ENCODE measurements at places on chromosomes 6 and 20.

DNA sequence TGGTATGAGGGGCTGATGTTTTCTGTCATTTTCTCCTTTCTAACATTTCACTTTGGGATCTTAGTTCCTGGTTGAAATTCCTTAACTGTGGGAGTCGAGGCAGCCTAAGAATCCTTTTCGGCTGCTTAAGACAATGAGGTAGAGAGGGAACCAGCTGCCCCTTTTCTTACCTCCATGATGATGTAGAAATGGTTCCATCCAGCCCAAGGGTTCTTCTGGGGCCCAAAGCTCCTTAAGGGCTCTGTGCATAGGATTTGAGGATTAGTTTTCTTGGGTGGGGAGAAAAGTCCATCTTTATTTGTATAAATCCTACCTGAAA lies 33.5 kb downstream of the SYNJ2 start:
- no peak for DNase-seq

- no peak for DNase-seq
Observed at GRCh38 chr20:58327211-58327610, 17.7 kb downstream of the RAB22A start.

DNA sequence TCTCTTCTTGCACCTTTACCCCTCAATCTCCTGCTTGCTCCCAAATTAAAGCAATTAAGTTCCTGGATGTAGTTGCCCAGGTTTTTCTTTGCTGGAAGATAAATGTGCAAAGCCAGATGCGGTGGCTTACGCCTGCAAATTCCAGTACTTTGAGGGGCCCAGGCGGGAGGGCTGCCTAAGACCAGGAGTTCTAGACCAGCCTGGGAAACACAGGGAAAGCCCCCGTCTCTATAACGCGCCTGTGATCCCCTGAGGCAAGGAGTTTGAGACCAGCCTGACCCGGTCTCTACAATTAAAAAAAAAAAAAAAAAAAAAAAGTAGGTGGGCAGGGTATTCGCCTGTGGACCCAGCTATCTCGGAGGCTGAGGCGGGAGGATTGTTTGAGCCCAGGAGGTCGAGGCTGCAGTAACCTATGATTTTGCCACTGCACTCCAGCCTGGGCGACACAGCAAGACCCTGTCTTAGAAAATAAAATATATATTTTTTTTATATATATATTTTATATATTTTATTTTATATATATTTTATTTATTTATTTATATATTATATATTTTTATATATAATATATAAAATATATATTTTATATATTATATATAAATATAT lies 461 bp upstream of the DCDC2 start:
- DNase-seq, result no peak

DNA sequence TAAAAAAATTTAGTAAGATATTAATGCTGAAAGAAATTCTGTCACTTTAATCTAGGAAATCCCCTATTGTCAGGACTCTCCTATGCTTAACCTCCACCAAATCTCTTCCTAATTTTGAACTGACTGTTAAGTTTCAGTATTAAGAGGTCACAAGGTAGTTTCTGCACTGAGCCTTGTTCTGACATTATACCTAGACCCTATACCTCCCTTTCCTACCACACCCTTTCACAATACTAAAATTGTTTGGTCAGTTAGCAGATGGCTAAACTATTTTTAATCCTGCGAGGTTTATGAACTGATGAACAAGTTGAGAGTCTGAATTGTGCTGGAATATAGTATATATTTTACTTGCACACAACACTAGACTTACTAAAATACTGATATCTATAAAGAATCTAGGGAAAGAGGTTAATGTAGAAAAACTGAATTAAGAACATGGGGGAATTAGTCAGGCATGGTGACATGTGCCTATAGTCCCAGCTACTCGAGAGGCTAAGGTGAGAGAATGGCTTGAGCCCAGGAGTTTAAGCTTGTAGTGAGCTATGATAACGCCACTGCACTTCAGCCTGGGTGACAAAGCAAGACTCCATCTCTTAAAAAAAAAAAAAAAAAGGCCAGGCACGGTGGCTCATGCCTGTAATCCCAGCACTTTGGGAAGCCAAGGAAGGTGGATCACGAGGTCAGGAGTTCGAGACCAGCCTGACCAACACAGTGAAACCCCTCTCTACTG lies 51.5 kb downstream of the HBS1L start:
- DNase-seq, result no peak

DNA sequence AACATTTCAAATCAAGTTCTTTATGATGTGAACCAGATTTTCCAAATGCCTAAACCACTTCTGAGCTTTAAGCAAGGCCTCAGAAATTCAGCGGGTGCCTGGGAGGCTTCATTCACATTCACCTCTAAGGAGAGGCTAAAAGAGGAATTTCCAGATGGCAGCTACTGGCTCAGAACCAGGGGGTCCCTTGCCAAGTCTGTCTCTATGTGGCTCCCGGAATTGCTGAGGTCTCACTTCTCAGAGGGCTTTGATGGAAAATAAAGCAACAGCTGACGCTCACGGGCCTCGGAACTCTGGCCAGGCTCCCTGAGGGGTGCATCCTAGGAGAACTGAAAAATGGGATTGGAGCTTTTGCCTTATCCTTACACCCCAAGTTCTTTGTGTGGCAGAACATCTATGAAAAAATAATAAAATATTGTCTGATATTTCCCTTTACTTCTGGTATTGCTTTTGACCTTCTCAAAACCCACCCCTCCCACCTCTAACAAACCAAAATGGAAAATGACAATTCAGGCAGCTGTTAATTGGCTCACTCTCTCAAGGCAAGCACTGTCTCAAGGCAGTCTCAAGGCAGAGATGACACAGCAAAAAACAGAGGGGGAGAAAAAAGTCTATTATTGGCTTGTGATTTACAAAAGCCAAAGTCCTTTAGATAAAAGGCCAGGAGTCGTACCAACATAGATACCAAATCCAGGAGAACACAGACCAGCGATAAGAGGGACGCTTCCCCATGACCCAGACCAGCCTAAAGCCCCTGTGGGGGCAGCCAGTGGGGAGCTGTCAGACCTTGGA lies 21.8 kb upstream of the LRRN4 start:
- peak; percentile 51 for DNase-seq
